ENCODE measurements at places on chromosomes 7 and 10. TPM values are rescaled to one million over a fixed set of nuclear protein-coding genes. Genes with fewer than 3 reads are reported as not detected.

Gene SPDYE16
- 0.87 TPM for polyA plus RNA-seq

DNA sequence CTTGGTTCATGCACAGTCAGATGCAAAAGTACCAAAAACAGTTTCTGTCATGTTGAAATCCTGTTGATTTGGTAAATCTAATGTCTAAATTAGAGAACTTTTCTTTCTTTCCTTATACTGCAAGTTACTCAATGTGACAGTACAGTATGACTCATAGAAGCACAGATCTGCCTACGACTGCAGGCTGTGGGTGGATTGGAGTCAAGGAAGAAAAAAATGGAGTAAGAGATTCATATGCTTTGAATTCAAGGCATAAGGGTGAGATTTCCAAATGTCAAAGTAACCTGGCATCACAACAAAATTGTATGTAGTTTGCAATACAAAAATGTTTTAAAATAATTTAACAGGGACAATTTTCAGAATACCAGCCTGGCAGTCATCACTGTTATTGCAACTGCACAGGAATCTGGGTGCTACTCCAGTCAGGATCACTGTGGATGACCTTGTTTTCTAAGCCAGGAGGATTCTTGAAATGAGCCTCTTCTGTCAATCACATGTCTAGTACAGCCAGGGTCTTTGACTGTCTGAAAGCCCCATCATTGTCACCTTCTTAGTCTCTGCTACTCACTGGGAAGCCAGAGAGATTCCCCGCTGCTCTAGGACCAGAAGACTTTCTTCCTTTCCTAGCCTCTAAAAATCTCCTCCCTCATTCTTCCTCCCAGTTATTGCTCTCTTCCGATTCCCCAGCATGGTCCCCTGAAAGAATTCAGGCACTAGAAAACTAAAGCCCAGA lies 83.6 kb downstream of the CD36 start:
- peak; percentile 67 for DNase-seq

- DNase-seq = no peak
These were observed 4.1 kb downstream of the SPAM1 start for GRCh38 chr7:123929107-123929506.

Gene CCDC6
- polyA plus RNA-seq = 18.0 TPM

Gene CHRM2
- 0.60 TPM for polyA plus RNA-seq

DNA sequence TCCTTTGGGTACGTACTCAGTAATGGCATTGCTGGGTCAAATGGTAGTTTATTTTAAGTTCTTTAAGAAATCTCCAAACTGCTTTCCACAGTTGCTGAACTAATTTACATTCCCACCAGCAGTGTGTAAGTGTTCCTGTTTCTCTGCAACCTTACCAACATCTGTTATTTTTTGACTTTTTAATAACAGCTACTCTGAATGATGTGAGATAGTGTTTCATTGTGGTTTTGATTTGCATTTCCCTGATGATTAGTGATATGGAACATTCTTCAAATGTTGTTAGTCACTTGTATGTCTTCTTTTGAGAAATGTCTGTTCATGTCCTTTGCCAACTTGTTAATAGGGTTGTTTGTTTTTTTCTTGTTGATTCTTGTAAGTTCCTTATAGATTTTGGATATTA lies 558.9 kb downstream of the SH2D4B start:
- DNase-seq = no peak

DNA sequence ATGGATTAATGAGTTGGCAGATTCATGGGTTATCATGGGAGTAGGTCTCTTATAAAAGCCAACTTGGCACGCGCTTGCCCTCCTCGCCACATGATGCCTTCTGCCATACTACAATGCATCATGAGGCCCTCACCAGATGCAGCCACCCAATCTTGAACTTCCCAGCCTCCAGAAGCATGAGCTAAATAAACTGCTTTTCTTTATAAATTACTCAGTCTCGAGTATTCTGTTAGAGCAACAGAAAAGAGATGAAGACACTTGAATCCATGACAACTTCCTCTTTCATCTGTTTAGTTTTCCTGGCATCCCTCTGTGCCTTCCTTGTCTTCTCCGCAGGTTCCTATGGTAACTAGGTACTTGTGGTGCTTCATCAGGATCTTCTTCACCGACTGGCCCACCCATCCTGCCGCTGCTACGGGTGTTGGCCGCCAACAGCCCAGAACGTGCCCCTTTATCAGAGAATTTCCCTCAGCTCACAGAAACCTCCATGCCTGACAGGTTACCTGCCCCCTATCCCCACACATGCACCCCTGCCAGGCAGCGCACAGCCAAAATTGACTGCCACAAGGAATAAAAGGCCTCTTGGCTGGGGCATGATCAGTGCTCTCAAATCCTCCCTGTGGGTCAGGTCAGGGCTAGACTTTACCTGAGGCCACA lies 28.0 kb upstream of the PPIF start:
- no peak for DNase-seq

Gene MRLN
- 191 TPM for polyA plus RNA-seq

All from muscle of leg (tissue), 16 donors.